Type B pancreatic cell (in vitro differentiated cells): ENCODE measurements at places on chromosomes 2 and 18. TPM values are rescaled to one million over a fixed set of nuclear protein-coding genes. Genes with fewer than 3 reads are reported as not detected.

DNA sequence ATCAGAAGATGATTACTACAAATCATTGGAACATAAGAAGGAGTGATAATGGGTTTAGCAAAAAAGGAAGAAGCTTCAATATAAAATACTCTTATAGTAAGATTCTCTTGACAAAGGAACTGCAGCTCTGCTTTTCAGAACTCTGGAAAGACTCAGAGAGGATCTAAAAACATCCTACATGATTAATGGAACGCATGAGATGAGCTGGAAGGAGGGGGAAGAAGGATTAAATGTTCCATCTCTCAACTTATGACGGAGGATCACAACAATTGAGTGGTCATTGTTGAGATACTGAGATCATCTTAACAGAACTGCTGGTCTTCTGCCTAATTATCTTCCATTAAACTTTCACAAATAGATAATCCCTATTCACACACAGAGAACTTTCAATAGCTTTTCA lies 267.5 kb upstream of the SLC8A1 start:
- no peaks in the 10 kb centered on the region for H3K4me1 ChIP-seq
- H3K36me3 ChIP-seq, result peaks cover 3% of the 10 kb centered on the region
- H3K4me3 ChIP-seq, result no peak overlapping the region
- no peak for DNase-seq
- H3K27me3 ChIP-seq, result no peaks in the 10 kb centered on the region
- no peak overlapping the region for H3K27ac ChIP-seq

The SEMA4F gene
- total RNA-seq, result 7.1 and 17.0 TPM in 2 replicates

GRCh38 chr2:8495189-8495989 lies 186.5 kb upstream of the ID2 start:
- H3K4me1 ChIP-seq, result peaks cover 53% of the 10 kb centered on the region
- no peak for DNase-seq
- H3K4me3 ChIP-seq, result no peak overlapping the region

- H3K27me3 ChIP-seq, result no peaks in the 10 kb centered on the region
- peaks cover 14% of the 10 kb centered on the region for H3K4me1 ChIP-seq
- no peak for DNase-seq
- no peak overlapping the region for H3K4me3 ChIP-seq
- peaks cover 37% of the 10 kb centered on the region for H3K36me3 ChIP-seq
Measured at GRCh38 chr2:62724886-62725711, 19.6 kb downstream of the EHBP1 start.

DNA sequence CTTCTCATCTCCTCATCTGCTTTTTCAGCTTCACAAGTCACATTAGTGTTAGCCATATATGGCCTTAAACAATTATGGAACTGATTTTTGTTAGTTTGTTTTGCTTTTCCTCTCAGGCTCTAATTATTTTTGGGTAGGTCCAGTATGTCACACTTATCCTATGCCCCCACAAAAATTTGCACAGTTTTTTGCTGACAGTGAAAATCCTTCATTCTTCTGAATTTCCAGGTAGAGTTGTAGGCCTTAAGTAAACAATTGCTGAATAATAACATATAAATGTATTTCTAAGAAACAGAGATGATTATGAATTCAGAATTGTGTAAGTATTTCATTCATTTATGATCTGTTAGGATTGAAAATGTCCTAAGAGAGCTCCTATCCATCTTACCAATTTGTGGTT lies 8.6 kb upstream of the SERPINB10 start:
- peaks cover 7% of the 10 kb centered on the region for H3K36me3 ChIP-seq
- DNase-seq, result no peak
- H3K27me3 ChIP-seq, result peaks cover 6% of the 10 kb centered on the region
- no peak overlapping the region for H3K27ac ChIP-seq
- no peak overlapping the region for H3K4me3 ChIP-seq

DNA sequence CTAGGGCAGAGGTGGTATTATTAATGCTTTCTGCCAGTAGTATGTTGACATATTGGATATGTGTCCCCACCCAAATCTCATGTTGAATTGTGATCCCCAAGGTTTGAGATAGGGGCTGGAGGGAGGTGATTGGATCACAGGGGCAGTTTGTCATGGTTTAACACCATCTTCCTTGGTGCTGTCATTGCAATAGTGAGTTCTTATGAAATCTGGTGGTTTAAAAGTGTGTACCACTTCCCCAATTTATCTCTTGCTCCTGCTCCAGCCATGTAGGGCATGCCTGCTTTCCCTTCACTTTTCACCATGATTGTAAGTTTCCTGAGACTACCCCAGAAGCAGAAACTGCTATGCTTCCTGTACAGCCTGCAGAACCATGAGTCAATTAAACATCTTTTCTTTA lies 47.1 kb upstream of the THSD7B start:
- no peak overlapping the region for H3K4me3 ChIP-seq
- no peaks in the 10 kb centered on the region for H3K36me3 ChIP-seq
- H3K27ac ChIP-seq, result no peak overlapping the region
- H3K4me1 ChIP-seq, result no peaks in the 10 kb centered on the region
- no peak for DNase-seq
- no peaks in the 10 kb centered on the region for H3K27me3 ChIP-seq

The PTRHD1 gene
- 23.1 TPM in 2 replicates for total RNA-seq

The GALNT3 gene
- total RNA-seq, result 28.8 and 62.1 TPM in 2 replicates

The CYP27A1 gene
- 6.5 and 6.9 TPM in 2 replicates for total RNA-seq

The CHRNA1 gene
- total RNA-seq, result 0.19 and 1.1 TPM in 2 replicates

The ASB1 gene
- 22.3 and 34.4 TPM in 2 replicates for total RNA-seq

DNA sequence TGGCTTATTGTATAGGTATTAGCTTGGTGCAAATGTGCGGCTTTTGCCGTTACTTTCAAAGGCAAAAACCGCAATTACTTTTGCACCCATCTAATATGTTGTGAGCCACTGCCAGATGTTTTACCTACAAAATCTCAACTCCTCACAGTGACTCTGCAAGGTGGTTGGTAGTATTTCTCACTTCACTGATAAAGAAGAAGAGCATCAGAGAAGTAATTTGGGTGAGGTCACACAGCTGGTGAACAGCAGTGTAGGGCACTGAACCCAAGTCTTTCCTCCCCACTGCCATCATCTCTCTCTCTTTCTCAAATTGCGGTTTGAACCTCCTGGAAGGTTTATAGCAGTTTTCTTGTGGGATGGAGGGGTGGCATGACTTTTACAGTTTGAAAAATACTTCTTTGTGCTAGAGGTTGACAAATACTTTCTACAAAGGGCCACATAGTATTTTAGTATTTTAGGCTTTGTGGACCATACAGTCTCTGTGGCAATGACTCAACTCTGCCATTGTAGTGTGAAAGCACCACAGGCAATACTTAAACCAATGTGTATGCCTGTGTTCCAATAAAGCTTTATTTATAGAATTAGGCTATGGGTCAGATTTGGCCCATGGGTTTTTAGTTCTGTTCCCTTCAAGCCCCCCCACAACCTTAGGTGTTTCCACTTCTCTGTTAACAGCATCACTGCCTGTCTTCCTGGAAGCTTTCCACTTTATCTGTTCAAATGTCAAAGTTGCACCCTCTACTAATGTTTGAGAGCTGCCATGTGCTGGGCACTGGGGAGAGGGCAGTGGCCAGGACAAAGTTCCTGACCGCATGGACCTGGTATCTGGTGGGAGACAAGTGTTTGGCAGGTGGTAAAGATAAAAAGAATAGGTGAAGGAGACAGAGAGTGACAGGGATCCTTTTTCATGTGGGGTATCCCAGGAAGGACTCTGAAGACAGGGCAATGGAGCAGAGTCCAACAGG lies 30.1 kb downstream of the FHOD3 start:
- DNase-seq, result peak; percentile 29
- no peaks in the 10 kb centered on the region for H3K36me3 ChIP-seq
- peaks cover 8% of the 10 kb centered on the region for H3K4me1 ChIP-seq
- peaks cover 3% of the 10 kb centered on the region for H3K27me3 ChIP-seq
- H3K4me3 ChIP-seq, result no peak overlapping the region

The C2orf80 gene
- not detected in 2 replicates for total RNA-seq

DNA sequence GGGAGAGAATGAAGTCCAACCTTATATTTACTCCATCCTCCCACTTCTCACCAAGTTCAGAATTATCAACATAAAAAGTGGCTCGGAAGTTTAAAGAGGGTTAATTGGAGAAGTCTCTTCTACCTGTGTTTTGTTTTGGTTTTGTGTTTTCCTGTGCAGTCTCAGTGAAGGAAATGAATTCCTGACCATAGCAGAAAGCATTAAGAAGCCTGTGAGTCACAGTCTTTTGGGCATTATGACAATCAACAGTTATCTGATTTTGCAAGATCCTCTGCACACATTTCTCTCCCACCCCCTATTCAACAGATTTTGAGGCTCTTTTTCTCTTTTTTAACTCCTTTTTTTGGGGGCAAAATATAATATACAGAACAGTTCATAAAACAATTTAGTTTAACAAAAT lies 8.6 kb upstream of the RPL37A start:
- DNase-seq, result no peak
- no peaks in the 10 kb centered on the region for H3K27me3 ChIP-seq
- peaks cover 32% of the 10 kb centered on the region for H3K4me1 ChIP-seq
- peak overlapping the region; percentile 76 for H3K4me3 ChIP-seq
- H3K36me3 ChIP-seq, result no peaks in the 10 kb centered on the region

The MAPRE2 gene
- 20.8 and 28.0 TPM in 2 replicates for total RNA-seq

The TDRD15 gene
- total RNA-seq, result 0.17 TPM in 1 of 2 replicates, not detected in the other

GRCh38 chr2:181677912-181678586 lies 2.3 kb downstream of the NEUROD1 start:
- H3K27ac ChIP-seq, result peak overlapping the region; percentile 88
- peak; percentile 83 for DNase-seq
- H3K36me3 ChIP-seq, result peaks cover 13% of the 10 kb centered on the region
- H3K4me1 ChIP-seq, result peaks cover 20% of the 10 kb centered on the region

The GRHL1 gene
- total RNA-seq, result 37.4 and 120 TPM in 2 replicates

GRCh38 chr2:229104974-229105387 lies 166.1 kb downstream of the PID1 start:
- no peaks in the 10 kb centered on the region for H3K4me1 ChIP-seq
- peaks cover 9% of the 10 kb centered on the region for H3K27me3 ChIP-seq
- no peaks in the 10 kb centered on the region for H3K36me3 ChIP-seq
- H3K27ac ChIP-seq, result no peak overlapping the region
- DNase-seq, result no peak
- H3K4me3 ChIP-seq, result no peak overlapping the region
